Activated CD4-positive, alpha-beta T cell treated with anti-CD3 and anti-CD28 coated beads for 36 hours (primary cell): ENCODE measurements at places on chromosomes 11 and 22.

DNA sequence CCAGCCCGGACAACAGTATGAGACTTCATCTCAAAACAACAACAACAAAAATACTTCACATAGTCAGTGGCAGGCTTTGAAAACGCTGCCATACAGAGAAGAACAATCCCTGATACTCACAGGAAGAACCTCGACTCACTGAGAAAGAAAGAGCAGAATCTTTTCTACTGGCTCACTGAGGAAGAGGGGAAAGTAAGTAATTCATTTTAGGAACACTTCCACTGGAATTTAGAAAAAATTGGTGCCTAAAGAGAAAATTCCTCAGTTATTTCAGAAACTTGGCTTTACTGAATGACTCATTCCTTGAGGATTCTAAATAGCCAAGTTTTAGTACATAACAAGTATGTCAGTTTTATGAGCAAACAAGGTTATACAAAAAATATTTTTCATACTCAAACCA is 12.3 kb downstream of the NARS2 start:
- DNase-seq: no peak

GRCh38 chr22:44865193-44866057 is 113.0 kb downstream of the ARHGAP8 start:
- DNase-seq: no peak

DNA sequence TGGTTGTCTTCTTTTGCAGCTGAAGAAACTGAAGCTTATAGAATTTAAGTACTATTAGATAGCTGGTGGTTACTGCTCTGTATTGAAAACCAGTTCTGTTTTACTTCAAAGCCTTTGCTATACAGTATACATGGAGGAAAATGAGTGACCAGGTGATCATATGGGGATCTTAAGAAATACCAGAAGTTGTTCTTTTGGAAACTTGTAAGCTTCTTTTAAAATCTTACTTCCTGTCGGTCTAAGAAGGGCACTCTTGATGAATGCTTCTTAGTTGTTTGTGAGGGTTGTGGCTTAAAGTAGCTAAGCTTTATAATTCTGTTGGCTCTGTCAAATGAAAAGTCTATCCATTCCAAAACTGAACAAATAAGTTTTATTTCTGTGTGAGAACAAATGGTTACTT is 55.2 kb downstream of the PDE3B start:
- no peak for DNase-seq

- DNase-seq: no peak
Observed at GRCh38 chr11:59666969-59667368, 1.9 kb downstream of the PATL1 start.
